B cell (primary cell): ENCODE measurements at places on chromosomes 2 and 18. TPM values are rescaled to one million over a fixed set of nuclear protein-coding genes. Genes with fewer than 3 reads are reported as not detected.

GRCh38 chr18:9453283-9453682, 22.0 kb upstream of the RALBP1 start:
- DNase-seq = no peak

TMEM169 gene
- total RNA-seq = 0.84 and 1.2 TPM in 2 replicates

DNA sequence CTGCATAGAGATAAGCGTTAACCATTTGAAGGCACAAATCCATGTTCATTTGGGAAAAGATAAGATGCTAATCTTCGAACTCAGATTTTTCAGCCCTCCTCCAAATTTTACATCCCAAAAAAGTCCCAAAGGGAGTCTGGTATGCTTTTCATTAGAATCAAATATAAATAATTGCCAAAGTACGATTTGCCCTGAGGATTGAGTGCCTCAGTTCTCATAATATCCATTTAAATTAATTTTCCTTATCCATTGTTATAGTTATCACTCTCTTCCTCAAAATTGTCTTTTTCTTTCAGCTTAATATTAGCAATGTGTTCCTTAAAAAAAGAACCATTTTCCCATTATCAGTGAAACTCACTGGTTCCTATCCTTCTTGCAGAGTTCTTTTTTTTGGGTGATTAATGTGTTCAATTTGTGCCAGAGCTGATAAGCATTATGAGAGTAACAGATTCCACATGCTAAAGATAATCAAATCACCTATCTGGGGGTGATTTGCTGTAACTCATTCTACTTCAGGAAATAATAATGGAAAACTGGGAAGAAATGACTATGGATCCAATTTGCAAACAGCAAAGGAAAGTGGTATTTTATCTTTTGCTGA, 686 bp downstream of the HNMT start:
- DNase-seq = no peak

DNA sequence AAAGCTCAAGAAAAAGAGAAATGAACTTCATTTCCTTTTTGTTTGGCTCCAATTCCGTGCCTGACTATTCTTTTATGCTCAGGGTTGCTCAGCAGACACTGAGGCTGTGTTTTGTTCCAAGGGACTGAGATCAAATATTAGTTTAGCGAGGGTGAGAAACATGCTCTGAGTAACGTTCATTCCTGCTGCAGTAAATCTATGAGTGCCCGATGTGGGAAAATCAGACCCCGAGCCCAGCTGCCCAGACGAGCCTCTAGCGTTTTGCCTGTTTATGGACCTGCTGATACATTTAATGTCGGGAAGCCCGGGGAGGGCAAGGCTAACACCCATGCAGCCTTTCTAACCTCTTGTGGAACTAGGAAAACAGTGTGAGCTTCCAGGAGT, 119.2 kb downstream of the VAPA start:
- no peak for DNase-seq

- no peak for DNase-seq
These were observed 179.5 kb downstream of the PHLPP1 start for GRCh38 chr18:62894681-62895390.

DCAF17 gene
- total RNA-seq = 27.9 and 29.4 TPM in 2 replicates

TLX2 gene
- total RNA-seq = 0.19 TPM in 1 of 2 replicates, not detected in the other

GRCh38 chr2:171160119-171160955, at the start of gene TLK1:
TLK1 (minus strand) TSS chr2:171160893; CDS start chr2:171160428, 465 bp downstream.
- peak; percentile 91 for DNase-seq
